ENCODE measurements at places on chromosomes 12 and 14. TPM values are rescaled to one million over a fixed set of nuclear protein-coding genes. Genes with fewer than 3 reads are reported as not detected.

DNA sequence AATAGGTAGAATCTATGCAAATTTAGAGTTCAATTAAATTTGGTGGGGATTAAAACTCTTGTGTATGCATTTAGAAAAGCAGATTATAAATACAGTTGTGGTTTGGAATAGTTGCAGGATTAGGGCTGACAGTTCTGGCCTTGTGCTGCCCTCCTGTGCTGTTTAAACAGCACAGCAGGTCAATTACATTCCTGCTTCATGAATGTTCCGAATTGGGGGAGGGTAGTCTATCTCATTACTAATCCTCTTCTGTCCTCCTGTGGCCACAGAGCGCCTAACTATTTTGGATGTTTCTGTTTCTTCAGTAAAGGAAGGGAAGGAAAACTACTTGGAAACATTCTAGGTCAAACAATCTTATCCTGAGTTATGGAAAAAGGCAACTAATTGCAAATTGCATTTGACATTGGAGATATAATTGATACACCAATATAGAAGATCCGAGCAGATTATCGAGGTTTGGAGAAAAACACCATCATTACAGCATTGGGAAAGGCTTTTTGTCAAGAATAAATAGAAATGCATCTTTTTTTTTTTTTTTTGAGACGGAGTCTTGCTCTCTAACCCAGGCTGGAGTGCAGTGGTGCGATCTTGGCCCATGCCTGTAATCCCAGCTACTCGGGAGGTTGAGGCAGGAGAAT lies 8.7 kb upstream of the GPR19 start:
- DNase-seq = peak; percentile 97

DNA sequence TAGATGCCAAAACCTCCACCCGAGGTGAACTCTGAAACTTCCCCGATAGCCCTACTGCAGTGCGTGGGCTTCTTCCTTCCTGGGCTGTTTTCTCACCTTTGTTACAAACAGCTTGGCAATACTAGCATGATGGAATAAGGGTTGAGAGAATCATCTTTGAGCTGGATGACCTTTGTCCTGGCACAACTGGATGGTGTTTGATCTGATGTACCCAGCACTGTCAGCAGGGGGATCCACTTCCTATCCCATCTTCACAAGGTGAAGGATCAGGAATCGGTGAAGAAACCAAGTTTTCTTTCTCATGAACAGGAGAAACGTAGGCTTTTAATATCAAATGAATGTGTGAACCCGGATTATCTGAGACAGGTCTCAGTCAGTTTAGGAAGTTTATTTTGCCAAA lies 19.5 kb upstream of the LRRC10 start:
- no peak for DNase-seq

- peak; percentile 86 for DNase-seq
Observed at GRCh38 chr14:75279153-75279762, 630 bp downstream of the FOS start.

DNA sequence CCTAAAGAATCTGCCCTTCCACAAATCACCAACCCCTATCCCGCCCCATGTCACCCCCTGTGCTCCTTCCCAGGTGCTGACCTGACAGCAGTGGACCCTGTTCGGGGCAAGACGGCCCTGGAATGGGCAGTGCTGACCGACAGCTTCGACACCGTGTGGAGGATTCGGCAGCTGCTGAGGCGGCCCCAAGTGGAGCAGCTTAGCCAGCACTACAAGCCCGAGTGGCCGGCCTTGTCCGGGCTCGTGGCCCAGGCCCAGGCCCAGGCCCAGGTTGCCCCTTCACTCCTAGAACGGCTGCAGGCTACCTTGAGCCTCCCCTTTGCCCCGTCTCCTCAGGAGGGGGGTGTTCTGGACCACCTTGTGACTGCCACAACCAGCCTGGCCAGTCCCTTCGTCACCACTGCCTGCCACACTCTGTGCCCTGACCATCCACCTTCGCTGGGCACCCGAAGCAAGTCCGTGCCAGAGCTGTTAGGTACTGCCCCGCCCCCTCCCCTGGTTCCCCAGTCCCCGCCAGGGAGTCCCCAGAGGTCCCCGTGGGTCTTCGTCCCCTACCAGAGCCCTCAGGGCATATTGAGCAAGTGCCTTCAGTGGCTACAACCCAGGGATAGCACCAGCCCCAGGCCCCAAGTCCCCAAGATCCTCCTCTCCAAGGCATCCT lies 2.7 kb downstream of the ANKRD33 start:
- no peak for DNase-seq

DNA sequence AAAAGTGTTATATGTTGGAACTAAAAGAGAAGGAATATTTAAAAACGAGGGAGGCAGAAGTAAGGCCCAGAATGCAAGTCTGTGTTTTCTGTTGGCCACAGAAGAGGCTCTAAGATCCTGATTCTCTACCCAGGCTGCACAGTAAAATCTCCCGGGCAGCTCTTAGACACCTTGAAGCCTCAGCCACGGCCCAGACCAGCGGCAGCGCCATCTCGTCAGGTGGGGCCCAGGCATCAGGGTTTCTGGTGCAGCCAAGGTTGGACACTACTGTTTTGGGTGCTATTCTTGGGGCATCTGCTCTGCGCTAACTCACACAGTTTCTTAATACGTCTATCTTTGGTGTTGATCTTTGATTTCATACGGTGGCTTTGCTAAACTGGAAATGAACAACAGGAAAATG lies 16.8 kb downstream of the FAM181A start:
- DNase-seq = no peak

DNA sequence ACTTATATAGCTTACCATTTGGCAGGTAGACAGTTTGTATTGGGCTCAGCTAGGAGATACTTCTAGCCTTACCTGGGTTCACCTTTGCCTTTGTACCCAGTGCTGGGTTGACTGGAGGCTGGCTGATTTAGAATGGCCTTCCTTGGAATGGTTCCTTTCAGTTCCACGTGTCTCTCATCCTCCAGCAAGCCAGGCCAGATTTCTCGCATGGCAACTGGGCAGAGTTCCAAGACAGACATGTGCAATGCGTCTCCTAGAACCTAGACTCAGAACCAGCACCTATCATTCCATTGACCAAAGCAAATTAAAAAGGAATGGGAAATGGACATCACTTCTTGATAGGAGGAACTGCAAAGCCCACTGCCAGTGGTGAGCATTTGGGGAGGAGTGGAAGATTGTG lies 79.1 kb upstream of the BDKRB2 start:
- peak; percentile 42 for DNase-seq

DNA sequence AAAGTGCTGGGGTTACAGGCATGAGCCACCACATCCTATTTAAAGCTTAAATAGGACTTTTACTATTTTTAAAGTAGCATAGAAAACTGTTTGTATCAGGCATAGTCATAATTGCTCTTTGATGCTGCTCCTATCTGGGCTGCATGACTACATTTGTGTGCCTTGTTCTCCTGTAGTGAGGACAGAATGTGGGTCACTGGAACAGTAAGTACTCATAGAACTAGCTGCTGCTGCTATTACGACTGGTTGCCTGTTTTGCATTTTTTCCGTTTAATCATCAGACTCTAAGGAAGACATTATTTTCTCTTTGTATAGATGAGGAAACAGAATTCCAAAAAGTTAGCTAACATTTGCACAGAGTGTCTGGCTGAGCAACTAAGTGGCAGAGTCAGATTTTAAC lies 42.8 kb downstream of the ZC3H14 start:
- DNase-seq = no peak

DNA sequence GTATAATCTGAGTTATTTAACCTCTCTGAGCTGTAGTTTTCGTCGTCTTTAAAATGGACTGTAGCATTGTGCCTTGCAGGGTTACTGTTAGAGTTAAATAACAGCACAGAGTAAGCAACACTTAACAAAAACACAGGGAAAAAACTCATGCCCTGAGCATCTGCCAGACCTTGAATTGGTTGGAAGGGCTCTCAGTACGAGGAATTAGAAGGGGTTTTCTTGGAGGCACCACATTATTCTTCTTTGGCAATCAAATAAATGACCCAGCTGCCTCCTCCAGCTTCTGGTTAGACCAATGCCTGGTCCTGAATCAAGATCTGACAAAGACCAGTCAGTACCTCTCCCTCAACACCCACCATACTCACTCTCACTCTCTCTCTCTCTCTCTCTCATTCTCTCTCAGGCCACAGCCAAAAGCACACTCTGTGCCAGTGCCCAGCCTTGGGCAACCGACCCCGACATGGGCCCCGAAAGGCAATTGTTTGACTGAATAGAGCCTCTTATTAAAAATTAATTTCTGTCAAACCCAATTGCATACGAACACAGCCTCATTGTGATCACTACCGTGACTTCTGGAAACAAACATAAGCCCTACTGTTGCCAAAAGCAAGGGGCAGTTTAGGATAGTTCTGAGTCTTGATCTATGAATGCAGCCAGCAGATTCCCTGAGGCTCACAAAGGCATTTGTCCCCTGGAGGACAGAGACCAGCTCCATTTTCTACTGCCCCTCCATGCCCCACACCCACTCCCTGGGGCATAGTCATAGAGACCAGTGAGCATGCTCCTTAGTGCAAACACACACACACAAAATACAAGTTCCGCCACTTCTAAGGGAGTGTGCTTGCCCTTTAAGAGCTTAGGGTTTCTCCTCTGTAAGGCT lies 23.9 kb downstream of the DUSP6 start:
- DNase-seq = no peak

DNA sequence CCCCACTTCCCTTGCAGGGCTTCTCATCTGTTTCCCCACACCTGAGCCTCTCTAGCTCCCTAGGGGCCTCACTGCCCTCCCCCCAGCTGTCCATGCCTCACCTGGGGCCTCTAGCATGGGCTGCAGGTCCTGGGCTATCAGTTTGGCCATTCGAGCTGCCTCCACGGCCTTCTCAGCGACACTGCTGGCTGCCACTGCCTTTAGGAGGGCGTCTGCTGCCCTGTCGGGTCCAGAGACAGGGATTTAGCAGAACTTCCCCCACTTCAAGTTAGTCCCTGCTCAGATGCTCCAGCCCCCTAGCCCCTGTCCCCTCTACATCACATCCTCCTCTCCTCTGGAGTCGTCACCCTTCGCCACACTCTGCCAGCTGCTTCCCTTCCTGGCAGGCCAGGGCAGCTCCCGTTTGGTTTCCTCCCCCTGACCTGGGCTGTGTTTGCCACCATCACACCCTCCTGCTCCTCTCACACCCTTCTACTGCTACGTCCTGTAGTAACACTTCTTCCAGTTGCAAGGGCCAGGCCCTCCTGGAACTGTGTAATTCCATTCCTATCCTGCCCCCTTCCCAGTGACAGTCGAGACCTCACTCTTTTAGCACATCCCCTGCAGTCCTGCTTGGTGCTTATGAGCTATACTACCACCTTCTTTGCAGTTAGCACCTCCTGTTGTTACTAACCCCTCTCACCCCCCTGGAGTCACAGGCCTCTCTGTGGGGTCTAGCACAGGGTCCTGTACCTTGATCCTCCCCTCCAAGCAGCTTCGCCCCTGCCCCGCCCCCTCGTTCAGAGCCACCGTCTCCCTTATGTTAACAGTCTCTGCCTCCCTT lies 4.3 kb upstream of the AP1G2 start:
- DNase-seq = no peak

DNA sequence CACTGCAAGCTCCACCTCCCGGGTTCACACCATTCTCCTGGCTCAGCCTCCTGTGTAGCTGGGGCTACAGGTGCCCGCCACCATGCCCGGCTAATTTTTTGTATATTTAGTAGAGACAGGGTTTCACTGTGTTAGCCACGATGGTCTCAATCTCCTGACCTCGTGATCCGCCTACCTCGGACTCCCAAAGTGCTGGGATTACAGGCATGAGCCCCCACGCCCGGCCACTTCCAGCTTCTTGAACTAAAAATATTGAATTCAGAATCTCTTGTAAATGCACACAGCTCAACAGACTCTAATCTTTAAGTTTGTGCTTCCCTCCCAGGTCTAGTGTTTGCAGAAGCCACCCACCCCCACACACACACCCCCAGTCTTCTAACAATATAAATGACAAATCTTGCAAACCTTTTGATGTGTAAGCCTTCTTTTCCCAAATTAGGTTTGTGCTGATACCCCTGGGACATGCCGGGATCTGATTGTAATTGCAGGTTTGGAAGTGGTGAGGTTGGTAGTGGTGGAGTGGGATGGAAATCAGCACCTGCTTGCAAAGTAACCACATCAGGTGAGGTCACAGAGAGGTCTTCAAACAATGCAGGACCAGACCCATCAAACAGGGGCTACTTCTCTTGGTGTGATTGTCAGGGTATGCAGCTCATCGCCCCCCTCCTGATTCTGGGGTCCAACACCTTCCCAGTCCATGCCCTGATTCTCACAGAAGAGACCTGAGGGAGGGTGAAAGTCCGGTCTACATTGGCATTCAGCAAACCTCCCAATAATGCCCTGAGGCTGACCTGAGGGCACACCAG lies 51.4 kb upstream of the GPR132 start:
- no peak for DNase-seq

OSBPL8 gene
- total RNA-seq = 133 TPM

CLEC9A gene
- not detected for total RNA-seq

PIK3C2G gene
- total RNA-seq = 0.09 TPM

AICDA gene
- not detected for total RNA-seq

FAM181A gene
- total RNA-seq = not detected
